ENCODE measurements at places on chromosomes 12 and 14.

- DNase-seq = no peak
Observed at GRCh38 chr12:115000038-115000437, 316.1 kb upstream of the TBX3 start.

DNA sequence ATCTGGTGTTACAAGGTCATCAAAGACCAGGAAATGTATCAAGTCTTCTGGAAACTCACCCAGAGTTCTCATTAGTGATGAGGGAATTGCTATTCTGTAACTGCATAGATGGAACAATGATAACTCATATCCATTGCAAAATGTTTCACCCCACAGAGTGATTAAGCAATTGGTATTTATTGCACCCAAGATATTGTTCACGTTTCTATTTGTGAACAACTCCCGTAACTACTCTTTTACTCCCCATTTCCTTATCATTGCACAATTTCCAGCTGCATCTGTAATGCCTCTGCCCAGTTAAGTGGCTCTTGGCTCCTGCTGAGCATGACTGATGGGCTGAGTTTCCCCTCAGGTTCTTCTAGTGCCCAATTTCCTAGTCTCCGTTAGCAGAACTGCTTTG, 108.7 kb upstream of the PRICKLE1 start:
- no peak for DNase-seq

DNA sequence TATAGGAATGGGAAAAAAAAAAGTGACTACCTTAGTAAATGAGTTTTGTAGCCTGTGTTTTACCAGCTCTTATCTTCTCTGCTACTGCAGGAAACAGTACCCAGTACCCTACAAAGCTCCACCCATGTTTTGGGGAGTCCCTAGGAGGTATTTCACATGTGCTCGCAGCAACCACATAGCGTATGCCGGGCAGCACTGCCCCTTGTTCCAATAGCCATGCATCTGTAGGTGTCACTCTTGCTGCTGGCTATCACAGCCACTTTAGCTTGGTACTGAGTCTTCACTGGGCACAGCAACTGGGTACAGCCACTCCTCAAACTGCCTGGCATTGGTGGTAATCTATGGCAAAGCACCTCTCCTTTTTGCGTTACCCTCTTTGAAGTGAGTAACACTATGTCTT, 2.0 kb upstream of the MDM1 start:
- DNase-seq = no peak

DNA sequence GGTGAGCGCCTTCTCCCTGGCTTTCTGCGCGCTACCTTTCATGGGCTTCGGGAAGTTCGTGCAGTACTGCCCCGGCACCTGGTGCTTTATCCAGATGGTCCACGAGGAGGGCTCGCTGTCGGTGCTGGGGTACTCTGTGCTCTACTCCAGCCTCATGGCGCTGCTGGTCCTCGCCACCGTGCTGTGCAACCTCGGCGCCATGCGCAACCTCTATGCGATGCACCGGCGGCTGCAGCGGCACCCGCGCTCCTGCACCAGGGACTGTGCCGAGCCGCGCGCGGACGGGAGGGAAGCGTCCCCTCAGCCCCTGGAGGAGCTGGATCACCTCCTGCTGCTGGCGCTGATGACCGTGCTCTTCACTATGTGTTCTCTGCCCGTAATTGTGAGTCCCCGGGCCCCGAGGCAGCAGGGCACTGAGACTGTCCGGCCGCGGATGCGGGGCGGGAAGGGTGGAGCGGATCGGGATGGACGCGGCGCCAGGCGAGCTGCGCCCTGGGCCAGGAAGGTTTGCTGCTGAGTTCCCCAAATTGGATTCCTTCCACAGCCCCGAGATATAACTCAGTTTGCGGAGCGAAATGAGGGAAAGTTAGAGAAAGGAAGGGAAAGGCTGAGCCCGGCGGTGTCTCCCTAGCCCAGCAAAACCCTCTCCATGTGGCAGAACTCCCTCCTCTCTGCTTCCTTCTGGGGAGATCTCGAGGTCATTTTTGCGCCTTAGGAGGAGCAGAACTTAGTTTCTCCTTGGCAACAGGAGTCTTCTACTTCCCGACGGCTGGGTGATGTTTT, 972 bp downstream of the PTGDR start:
- DNase-seq = no peak

DNA sequence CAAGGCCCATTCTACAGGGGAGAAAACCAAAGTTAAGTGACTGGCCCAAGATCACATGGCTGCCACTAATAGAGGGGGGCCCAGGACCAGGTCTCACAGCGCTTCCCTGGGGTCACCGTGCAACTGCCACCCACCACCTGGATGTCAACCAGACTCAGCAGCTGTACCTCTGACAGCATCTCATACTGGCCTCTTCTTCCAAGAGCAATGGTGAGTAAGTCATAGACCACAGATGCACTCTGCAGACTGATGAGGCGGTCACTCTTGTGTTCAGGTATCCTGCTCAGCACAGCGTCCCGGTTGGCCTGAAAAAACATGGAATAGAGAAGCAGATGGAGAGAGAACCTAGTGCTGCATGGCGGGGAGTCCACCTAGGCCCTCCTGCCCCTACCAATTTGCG, 139.9 kb downstream of the TTC7B start:
- no peak for DNase-seq

DNA sequence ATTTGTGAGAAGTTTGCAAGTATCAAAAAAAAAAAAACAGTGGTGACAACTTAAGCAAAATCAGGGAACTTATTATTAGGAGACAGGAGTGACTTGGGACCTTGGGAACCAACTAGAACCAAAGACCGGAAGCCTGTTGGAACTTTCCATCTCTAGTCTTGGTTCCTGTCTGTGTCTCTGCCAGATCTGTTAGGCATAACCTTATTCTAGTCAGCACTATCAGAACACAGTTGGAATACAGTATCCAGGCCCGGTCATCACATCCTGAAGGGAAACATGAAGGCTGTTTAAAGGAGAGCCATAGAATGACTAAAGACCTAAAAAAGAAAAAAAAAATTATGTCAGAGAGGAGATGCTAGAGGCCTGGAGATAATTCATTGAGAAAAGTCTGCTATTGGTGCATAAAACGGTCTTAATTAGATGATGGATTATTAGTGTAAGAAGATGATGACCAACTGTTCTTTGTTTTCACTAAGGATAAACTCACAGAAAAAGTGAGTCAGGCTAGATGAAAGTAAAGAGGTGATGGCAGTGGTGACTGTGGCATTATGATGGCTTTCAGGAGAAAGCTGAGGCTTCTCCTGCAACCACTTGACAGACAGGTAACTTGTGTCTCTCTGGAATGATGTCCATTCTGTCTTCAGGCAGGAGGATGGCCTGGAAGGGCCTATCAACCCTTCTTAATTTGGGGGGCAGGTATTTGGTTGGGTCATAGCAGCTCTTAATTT, 28.2 kb downstream of the DACT1 start:
- DNase-seq = no peak

DNA sequence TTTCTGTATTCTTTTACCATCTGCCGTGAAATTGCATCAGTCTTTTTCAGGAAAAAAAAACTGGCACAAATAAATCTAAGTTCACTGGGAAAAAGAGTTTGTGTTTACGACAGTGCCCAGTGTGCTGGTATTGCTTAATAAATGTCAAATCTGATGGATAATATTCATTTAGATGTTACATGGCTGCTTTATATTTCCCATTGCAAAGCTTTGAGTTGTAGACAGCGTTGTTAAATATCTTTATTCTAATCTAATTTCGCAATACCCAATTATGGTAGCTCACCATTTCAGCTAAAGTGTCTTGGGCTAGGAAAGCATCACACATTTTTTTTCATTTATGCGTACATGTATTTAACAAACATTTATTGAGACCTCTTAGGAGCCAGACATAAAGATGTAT, 1994.5 kb upstream of the FLRT2 start:
- no peak for DNase-seq

- DNase-seq = no peak
Observed at GRCh38 chr14:32054536-32054935, 22.6 kb upstream of the ARHGAP5 start.

DNA sequence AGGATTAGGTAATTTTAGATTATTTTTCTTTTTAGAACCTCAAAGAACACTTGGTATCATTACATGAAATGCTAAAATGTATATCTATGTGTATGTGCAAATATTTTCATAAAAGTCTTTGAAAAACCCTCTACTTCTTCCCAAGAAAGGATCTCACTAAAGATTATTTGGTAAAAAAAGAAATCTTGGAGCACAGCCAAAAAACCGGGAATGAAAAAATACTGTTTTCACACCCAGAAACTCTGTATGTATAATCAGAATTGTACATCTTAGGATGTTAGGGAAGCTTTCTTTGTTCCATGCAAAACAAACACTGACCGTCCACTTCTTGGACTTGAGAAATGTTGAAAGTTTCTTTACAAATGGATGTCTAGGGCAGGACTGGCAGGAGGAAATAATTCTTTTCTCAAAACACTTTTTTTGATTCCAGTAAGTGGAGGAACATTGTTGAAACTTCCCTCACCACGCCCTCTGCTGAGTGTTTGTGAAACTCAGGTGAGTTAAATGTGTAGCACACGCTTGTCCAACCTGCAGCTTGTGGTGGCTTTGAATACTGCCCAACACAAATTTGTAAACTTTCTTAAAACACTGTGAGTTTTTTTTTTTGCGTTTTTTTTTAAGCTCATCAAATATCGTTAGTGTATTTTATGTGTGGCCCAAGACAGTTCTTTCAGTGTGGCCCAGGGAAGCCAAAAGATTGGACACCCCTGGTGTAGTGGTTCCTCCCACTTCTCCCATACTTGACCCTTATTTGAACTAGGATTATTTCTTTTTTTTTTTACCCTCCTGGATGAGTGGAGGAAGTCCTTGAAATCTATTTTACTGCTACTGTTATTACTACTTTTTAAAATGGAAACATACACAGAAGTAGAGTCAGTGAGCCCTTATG, 26.6 kb downstream of the FBXO34 start:
- no peak for DNase-seq

GRCh38 chr12:102522768-102523167, 42.4 kb upstream of the IGF1 start:
- DNase-seq = no peak

DNA sequence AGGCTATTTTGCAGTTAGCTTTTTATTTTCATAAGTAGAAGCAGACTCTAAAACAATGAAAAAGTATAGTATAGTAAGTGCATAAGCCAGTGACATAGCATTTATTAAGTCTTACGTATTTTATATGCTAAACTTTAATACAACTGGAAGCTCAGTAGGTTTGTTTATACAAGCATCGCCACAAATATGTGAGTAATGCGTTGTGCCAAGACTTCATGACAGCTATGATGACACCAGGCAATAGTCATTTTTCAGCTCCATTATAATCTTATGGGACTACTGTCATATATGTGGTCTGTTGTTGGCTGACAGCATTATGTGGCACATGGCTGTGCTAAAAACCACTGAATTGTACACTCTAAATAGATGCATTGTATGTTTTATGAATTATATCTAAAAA, 40.3 kb downstream of the SLC38A2 start:
- no peak for DNase-seq

GRCh38 chr14:31479027-31479426, 8.8 kb downstream of the GPR33 start:
- DNase-seq = no peak

- no peak for DNase-seq
Observed at GRCh38 chr12:10558789-10559188, 53.1 kb downstream of the EIF2S3B start.

GRCh38 chr12:67994046-67994445, 4.8 kb downstream of the IFNG-AS1 start:
- DNase-seq = no peak

DNA sequence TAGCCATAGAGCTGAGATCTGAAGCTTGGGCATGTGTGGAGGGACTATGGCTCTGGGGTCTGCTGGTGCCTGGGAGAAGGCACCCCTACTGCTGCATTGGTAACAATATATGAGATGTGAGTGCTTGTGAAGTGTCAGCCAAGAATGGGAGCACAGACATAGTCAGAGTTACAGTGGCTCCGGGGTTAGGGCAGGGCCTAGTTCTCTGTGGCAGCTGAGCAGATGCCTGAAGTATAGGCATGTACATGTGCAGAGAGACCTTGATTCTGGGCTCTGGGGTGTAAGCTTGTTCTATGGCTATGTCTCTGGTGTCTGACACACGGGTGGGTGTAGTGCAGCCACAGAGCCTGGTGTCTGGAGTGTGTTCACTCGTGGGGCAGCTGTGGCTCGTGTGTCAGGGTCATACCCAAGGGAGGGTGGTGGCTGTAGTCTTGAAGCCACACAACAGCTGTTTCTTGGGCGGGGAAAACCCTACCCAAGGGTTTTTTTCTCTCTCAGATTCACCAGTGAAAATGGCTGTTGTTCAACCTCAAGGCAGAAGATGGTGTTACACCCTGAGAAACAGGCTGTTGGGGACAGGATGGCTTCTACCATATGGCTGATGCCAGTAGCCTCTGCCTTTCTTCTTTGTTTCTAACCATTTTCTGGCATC, 11.9 kb upstream of the TCL1A start:
- no peak for DNase-seq

DNA sequence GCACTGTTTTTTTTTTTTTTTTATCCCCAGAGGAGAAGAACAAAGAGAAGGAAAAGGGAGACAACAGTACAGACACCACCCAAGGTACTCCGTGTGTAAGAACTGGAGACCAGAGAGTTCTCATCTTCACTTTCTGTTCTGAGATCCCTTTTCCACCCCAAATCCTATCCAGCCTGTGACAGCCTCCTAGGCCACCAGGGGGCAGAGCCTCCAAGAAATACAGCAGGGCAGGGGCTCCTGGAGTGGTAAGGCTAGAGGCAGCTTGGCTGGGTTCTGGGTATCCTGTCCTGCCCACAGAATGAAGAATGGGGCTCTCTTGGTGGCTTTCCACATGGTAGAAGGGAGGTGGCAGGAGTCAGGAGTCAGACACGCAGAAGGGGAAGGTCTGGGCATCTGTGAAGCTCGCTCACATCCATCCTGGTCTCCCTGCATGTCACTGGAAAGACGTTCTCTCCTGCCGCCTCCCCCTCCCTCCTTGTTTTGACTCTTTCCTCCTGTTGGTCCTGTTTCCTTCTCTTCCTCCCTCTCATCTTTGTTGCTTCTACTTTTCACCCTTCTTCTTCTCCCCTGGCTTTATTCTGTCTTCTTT, 12.0 kb downstream of the CLSTN3 start:
- DNase-seq = no peak

DNA sequence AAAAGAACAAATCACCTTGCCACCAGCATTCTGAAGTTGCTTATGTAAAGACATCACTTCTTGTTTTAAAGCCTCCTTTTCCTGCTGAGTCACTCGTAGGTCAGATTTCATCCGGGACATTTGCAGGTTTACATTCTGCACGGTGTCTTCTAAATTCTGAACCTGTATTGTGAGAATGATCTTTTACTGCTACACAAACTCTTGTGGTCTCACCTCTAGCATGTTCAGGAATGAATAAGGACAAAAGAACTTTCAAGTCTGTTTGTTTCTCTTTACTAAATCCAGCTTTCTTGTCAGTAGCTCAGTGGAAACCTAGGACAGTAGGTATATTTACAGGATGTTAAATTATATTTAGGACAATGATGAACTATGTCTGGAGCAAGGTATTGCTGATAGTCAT, 73.5 kb upstream of the SAV1 start:
- no peak for DNase-seq

Measured in anterior cingulate cortex (tissue), 58 donors.